Endodermal cell (in vitro differentiated cells): ENCODE measurements at places on chromosomes 1 and 21. TPM values are rescaled to one million over a fixed set of nuclear protein-coding genes. Genes with fewer than 3 reads are reported as not detected.

The LRRC3 gene
- 12.9 and 14.1 TPM in 2 replicates for total RNA-seq

The BLACAT1 gene
- total RNA-seq = 3.6 to 7.7 TPM (median 7.4 TPM) in 3 replicates

- no peak for DNase-seq
Measured at GRCh38 chr1:48858200-48858920, 81.7 kb upstream of the BEND5 start.

- DNase-seq = no peak
Measured at GRCh38 chr1:6027591-6027990, 18.1 kb upstream of the KCNAB2 start.

DNA sequence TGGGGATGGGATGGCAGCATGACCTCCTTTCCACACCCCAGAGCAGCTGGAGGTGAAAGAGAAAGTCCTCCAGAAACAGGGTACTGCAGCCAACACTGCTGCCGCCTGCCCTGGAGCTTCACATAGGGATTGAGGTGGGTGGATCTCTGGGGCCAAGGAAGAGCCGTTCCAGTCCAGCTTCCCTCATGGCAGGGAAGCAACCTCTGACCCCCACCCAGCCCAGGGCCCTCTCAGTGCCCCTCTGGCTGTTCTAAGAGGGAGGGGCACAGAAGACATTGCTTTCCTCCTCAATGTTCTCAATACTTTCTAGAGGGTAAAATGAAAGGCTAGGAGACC, 5.7 kb downstream of the KIF21B start:
- no peak for DNase-seq

DNA sequence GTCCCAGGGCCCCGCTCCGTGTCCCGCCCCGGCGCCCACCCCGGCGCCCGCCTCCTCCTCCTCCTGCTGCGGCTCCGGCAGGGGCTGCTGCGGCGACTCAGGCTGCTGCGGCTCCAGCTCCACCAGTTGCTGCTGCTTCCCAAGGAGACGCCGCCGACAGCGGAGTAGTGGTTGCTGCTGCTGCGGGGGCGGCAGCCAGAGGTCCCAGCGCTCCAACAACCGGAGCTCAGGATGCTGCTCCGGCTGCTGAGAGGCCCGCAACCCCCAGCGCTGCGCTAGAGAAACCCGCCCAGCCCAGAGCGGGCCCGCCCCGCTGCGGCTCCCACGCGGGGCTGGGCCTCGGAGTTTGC, 1.1 kb downstream of the CRCT1 start:
- DNase-seq = no peak

GRCh38 chr1:62373221-62373620, 54.0 kb upstream of the KANK4 start:
- DNase-seq = no peak

DNA sequence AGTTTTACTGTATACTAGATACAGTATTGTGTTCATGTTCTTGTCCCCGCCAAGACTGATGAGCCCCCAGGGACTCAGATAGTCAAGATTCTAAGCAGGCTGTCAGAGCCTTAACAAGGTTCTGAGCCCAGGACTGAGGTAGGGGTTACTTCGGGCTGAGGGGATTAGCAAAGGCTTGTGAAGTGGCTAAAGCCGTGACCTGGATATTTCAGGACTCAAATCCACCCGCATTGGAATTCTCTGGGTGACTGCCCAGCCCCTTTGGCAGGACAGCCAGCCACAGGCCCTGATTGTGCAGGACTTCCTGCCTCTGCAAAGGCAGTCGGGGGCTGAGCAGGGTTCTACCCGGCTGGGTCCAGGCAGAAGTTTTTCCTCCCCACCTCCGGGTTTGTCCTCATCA, at the start of gene PLA2G5:
TSS of gene PLA2G5 (plus strand) at position 321 of the 400 bp plus-strand sequence. CDS start 14,637 bp downstream, outside the sequence.
- DNase-seq = no peak

GRCh38 chr1:93822730-93823425, 56.1 kb downstream of the DNTTIP2 start:
- no peak for DNase-seq
